Activated CD4-positive, CD25-positive, alpha-beta regulatory T cell (primary cell): ENCODE measurements at places on chromosomes 5 and 9.

DNA sequence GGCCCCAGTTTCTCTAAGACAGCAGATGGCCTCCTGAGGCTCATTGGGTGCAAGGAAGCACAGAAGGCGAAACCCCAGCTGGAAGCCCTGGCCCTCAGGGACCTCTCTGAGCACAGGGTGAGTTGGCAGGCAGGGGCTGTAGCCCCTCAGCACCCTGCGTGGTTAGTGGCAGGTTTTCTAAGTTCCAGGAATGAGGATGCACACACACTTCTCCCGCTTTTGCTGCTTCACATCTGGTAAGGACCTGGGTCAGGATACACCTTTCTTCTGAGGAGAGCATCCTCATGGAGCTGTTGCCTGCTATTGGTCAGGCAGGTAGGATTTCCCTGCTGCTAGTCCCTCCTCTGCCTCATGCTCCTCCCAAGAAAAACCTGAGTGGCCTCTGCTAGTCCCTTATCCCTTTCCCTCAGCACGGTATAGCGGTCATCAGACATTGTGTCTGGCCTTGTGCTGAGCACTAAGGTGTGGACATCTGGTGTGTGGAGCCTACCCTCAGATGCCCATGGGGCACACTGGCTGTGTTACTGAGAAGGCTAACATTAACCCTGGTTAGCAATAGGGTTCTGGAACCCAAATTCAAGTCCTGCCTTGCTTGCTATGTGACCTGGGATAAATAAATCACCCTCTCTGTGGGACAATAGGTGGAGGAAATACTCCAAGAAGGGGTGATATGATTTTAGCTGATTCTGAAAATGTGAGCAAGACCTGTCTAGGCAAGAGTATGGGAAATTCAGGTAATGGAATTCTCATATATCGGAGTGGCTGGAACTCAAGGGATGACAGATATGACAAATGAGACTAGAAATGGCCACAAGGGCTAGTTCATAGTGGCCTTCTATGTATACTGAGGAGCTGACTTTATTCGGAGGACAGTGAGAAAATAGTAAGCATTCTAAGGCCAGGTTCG is 1.6 kb downstream of the SLC22A4 start:
- DNase-seq = no peak

- DNase-seq = no peak
These were observed 137.4 kb downstream of the CD180 start for GRCh38 chr5:67058998-67059743.

- DNase-seq = no peak
These were observed 29.8 kb downstream of the CCDC192 start for GRCh38 chr5:127732963-127733362.

DNA sequence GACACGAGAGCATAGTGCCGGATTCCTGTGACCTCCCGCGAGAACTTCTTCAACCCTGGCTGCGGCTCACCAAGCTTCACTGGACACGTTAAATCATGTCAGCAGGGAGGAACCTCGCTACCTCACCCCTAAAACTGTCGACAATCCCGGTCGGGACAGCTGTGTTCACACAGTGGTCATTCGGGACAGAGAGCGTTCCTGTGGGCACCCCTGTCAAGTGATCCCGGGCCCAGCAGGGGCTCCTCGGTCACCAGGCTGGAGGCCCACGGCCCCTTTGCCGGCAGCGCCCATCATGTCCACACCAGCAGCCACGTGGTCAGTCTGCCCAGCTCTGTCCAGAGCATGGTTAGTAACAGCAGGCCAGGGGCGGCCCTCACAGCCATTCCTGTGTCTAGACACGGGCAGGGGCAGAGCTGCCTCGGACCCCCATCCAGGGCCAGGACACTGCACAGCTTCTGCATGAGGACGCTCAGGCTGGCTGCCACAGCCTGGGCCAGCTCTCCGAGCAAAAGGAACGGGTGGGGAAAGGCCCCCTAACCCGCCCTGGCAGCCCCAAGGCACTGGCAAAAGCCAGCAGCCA is 3.5 kb downstream of the INPP5E start:
- no peak for DNase-seq

- no peak for DNase-seq
These were observed 92.5 kb upstream of the SH3GL2 start for GRCh38 chr9:17486396-17486795.
